ENCODE measurements at places on chromosomes 16 and 17.

- DNase-seq, result no peak
Observed at GRCh38 chr17:68400404-68400735, 56.9 kb downstream of the WIPI1 start.

DNA sequence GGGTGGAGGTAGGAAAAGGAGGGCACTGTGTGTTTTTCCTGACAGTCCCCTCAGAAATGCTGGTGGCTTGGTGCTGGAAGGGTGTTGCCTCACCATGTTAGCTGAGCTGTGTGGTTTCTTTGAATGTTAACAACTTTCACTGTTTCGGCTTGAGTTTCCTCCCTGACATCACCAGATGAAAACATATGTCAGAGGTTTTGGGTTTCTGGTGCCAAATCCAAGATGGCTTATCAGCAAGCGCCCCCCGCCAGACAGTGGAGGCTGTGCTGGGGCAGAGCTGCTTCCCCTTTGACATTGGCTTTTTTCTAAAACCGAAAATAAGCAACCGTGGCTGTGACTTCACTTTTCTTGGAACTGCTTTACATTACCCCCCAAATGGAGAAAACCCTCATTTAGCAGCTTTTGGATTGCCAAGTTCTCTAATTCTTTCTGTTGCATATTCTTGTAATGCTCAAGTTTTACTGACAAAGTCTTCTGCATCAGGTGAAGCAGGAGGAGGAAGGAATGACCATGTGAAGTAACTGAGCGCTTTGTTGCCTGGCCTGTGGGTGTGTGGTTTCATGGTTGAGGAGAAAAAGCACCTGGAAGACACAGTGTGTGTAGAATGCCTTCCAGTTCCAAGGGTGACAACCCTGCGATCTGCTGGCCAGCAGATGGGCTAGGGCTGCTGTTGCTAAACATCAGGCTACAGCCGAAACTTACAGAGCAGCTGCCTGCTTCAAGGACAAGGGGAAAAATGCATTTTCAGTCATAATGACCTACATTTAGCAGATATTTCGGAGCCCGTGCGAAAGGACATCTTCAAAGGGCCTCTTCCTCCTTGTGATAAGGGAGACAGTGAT is 9.7 kb downstream of the RMI2 start:
- DNase-seq, result no peak

DNA sequence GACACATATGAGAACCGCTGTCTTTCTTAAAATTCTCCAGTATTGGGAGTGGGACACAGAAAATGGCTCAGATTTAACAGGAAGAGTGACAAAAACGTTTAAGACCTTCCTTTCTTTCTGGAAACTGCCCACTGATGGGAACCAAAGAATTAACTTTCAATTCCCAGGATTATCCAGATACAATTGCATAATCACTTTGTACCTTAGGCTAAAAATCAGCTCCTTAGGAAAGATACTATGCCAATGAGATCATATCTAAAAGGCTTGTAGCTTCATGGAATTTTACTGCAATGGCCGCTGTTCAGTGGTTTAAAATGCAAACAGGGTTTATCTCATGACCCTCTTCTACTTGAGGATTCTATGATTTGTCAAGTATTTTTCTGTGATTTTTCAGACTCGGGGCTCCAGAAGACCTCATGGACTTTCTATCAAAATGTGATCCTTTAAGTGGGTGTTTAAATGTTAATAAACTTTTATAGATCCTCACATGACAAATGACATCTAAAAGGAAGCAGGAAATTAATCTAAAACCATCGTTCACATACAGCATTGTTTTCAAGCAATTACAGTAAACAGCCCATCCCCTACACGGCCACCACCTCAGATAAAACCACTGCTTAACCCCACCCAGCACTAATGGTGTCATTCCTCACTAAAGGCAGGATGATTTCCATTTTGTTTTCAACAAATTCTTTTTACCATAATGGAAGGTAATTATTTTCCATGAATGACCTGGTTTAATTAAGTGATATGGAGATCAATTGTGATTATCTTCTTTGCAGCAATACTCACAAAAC is 31.6 kb upstream of the ERN1 start:
- no peak for DNase-seq

GRCh38 chr17:50145532-50146229 is 4.8 kb downstream of the PPP1R9B start:
- no peak for DNase-seq

DNA sequence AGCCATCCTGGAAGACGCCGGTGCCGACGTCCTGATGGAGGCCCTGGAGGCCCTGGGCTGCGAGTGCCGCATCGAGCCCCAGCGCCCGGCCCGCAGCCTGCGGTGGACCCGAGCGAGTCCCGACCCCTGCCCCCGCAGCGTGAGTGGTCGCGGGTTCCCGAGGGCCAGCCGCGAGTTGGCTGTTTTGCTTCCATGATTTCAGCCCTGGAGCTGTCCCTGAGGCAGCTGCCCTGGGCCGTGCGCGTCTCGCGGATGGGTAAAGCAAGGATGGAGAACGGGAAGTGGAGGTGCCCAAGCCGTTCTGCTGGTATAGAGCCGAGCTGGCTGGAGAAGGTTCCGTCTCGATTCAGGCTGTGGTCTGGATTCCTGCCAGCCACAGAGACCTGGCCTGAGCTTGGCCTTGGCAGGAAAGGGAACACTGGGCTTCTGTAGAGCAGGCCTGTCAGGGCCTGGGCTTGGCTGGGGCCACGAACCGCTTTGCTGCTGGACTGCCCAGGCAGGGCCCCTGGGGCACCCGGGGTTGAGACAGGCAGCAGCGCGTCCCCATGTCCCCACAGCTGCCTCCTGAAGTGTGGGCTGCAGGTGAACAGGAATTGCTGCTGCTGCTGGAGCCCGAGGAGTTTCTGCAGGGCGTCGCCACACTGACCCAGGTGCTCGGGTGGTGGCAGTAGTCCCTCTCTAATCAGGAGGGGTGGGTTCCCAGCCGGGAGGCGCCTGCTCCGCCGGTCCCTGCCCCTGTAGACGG is 941 bp upstream of the MRPS34 start:
- DNase-seq, result no peak

GRCh38 chr17:13940858-13941665 is 128.2 kb upstream of the COX10 start:
- DNase-seq, result peak; percentile 44

DNA sequence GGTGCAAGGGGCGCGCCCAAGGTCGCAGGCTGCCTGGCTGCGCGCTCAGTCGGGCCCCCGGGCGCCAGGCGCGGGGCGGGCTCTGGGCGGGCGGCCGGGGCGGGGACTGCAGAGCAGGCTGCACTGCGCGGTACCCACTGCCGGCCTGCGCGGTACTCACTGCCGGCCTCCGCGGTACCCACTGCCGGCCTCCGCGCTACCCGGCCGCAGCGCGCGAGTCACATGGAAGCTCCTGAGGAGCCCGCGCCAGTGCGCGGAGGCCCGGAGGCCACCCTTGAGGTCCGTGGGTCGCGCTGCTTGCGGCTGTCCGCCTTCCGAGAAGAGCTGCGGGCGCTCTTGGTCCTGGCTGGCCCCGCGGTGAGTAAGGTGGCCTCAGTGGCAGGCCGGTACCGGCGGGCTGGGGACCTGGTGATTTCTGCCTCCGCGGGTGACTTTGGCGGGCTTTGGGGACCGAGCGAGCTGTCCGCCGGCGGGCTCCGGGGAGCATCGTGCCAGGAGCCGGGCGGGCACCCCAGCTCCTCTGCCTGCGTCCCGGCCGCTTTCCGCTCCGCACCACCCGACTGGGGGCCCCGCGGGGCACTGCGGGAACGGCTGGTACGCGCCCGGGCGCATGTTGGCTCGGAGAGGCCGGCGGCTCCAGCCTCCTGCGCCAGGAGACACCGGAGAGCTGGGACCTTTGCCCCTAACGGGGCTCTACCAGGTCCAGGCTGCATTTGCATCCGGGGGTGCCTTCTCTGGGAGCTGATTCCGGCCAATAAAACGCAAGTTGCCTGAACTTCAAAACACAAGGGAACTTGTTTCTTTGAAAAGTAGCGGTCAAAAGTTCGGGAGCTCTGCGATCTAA is at the start of gene SLC47A1:
SLC47A1 (plus strand) TSS at position 137 of the 844 bp plus-strand sequence; CDS start at position 223, 86 bp downstream.
- DNase-seq, result peak; percentile 25

DNA sequence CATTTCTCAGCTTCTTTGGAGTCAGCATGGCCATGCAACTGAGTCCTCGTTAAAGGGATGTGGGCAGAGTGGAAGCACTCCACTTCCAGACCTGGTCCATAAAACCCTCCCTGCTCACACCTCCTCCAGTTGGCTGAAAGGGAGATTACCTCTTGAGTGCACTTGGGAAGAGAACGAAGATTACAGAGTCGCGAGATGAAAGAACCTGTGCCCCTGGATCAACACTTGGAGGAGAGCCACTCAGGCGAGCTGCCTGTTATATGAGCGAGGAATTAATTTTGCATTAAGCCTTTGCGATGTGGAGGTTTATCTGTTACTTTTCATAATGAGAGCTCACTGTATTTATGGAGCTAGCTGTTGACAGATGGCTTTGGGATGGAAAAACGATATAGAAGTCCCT is 147.9 kb downstream of the MAF start:
- no peak for DNase-seq

DNA sequence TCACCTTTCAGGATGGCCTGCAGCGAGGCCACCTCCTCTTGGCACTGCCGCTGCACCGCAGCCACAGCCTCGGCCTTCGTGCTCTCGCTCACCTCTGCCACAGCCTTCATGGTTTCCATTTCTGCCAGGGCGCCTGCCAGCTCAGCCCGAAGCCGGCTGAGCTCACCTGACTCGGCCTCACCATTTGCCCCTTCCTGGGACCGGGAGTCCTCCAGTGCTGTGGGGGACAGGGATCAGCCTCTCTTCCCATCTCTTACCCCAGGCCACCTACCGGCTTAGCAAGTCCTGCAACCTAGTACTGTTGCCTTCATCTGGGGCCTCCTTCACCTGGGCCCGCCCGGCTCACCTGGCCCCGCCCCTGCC is 658 bp downstream of the RABEP2 start:
- no peak for DNase-seq

GRCh38 chr17:35167046-35167445 is 19.4 kb downstream of the UNC45B start:
- no peak for DNase-seq

DNA sequence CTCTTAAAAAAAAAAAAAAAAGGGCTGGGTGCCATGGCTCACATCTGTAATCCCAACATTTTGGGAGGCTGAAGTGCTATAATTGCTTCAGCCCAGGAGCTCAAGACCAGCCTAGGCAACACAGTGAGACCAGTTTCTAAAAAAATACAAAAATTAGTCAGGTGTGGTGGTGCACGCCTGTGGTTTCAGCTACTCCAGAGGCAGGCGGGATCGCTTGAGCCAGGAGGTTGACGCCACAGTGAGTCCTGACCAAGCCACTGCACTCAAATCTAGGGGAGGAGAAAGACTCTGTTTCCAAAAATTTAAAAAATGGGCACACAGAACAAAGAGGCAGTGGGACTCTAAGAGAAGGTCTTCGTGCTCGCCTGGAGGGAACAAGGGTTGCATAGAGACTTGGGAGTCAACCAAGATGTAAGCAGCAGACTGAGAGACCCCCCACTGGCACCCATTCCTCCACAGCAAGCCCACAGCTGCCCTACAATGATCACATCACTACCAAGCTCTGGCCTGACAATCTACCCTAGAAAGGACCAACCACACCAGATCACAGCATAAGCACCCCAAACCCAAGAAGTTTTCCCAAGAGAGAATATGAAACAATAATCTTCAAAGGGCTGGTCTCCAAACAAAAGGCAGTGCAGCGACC is 121.6 kb downstream of the ANKRD11 start:
- no peak for DNase-seq

GRCh38 chr16:71622088-71622487 is 3.9 kb upstream of the MARVELD3 start:
- no peak for DNase-seq

- DNase-seq, result no peak
Observed at GRCh38 chr16:29813644-29814562, 1.9 kb downstream of the PRRT2 start.

DNA sequence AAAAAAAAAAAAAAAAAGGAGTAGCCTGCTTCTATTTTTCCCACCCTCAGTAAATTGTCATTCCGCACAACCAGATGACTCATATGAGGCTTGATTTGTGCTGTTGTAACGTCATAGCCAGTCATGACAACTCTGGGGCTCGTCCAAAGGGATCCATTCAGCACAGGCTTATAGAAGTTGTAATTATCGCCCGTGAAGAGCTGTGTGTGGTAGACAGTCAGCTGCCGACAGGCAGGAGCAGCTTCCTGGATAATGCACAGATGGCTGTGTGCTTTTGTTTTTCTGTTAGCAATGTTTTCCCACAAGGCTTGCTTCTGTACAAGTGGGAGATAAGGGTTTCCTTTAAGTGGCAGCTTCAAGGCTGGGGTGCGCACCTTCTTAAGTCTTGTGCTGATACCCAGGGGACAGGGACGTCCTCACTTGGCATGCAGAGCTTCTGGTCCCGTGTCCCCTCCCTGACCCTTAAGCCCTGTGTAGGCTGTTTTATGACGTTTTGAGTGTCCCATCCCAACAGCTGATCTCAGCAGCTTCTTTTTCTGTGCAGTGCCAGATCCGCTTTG is 26.0 kb downstream of the SNX29 start:
- peak; percentile 91 for DNase-seq

- no peak for DNase-seq
Observed at GRCh38 chr16:11428623-11428953, 83.3 kb downstream of the RMI2 start.

DNA sequence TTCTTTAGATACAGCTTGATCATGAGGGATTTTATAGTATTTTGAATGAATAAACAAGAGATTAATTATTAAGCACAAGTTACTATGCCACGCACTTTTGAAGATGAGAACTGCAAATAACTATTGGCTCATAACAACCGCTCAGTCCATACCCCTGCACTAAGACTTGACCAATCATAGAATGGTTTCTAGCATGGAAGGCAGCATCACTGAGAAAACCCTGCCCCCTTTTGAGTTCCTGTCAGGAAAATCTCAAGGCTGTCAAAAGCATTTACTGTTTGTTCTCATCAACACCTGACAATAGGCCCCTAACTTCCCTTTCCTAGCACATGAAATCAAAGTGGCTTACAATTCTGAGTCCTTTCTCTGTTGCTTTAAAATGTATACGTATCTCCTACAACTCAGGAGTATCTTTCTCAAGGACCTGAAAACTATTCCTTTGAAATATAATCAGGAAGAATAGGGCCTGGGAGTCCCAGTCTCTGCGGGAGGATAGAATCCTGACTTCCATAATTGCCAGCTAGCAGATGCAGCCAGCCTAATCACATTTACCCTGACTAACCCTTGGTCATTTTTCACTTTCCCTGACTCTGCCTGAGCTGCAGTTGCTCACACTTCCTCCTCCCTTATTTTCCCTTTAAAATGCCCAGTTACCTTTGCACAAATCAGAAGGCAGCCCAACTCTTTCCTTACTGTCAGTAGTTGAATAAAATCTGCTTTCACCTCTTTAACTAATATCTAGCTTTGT is 9.1 kb upstream of the MMD start:
- peak; percentile 42 for DNase-seq

DNA sequence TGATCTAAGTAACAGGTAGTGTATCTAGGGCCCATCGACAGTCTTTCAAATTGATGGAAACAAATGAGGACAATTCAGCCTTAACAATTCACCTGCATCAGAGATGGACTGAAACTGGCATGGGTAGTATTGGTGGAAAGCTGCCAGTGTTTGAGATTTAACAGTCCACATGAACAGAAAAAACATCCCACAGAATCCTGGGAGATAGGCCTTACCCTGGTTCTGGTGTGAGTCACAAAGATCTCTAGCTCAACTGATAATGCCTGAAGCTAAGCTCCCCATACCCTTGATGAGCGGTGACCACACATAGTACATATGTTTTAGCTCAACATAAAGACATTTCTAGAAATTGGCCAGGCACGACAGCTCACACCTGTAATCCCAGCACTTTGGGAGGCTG is 21.9 kb downstream of the CRK start:
- DNase-seq, result no peak
